Hepatocyte (in vitro differentiated cells): ENCODE measurements at places on chromosomes 7 and 10. TPM values are rescaled to one million over a fixed set of nuclear protein-coding genes. Genes with fewer than 3 reads are reported as not detected.

- no peaks in the 10 kb centered on the region for H3K36me3 ChIP-seq
- no peak overlapping the region for H3K27ac ChIP-seq
- H3K27me3 ChIP-seq, result no peaks in the 10 kb centered on the region
- no peaks in the 10 kb centered on the region for H3K4me1 ChIP-seq
- no peak overlapping the region for H3K4me3 ChIP-seq
Measured at GRCh38 chr7:65471587-65471986, 97.9 kb downstream of the ZNF92 start.

DNA sequence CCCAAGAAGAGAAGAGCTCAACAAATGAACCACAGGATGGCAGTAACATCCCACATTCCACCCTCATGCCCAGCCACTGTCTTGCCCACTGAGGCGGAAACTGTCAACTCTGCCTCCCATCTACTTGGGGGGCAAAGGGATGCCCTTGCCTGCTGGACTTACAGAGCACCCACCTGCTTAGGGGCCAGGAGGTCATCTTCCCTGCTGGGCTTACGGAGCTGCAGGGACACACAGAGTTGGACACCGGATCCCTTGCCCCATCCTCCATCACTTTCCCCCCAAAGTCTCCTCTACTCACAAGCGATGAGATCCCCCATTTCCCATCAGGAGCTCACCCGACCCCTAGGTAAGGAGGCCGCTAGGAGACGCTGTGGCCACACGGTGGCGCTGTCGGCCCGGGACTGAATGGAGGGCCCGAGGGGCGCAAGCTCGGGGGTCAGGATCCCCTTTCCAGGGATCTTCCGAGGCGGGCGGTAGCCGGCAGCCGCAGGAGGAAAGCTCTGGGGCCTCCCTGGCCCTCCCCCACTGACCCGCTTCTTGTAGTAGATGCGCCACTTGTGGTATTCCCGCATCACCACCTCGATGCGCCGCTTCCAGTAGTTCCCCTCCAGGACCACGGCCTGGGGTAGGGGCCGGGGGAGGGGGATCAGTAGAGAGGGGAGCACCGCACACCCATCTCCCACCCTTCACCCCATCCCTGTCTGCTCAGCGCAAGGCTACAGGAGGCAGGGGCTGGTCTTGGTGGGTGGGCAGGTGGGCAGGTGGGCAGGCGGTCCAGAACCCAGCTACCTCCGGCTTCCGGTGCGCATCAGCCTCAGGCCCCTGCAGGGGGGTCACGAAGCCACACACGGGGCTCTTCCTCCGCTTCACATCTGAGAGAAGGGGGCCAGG is 17.3 kb downstream of the MLXIPL start:
- peak; percentile 77 for DNase-seq
- no peak overlapping the region for H3K27ac ChIP-seq
- H3K4me3 ChIP-seq, result no peak overlapping the region

DNA sequence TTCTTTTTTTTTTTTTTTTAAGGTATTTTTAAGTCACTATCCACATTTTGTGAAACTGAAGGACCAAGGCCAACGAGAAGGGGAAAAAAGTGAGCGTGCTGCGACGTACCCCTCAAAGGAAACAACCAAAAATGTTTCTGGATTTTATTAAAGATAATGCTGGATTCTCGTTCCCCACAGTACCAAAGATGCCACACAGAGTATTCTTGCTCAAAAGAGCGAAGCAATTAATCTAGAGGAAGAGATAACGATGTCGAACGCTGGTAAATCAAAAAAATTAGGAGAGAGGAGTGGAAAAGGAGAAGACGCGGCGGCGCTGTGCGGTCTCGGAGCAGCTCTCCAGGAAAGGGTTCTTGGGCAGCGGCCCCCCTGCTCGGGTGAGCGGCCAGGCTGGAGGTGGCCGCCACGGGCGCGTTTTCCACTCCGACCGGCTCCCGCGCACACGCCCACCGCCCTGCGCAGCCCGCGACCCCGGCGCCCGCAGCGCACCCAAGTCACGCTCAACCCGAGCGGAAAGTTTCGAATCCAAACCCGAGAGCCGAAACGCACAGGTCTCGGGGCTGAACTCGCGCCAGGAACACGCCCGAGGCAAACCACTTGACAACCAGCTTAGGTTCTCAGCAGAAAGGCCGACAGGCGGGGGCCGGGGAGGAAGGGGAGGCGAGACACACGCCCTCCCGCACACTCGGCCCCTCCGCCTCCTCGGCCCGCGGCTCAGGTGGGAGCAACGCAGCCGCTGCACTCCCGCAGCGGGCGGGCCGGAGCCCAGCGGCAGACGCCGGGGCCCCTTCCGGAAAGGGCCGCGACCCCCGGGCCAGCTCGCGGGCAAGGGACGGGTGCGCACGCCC is 989 bp downstream of the SRPK2 start:
- peak overlapping the region; percentile 100 for H3K4me3 ChIP-seq
- peak; percentile 68 for DNase-seq
- peak overlapping the region; percentile 52 for H3K27ac ChIP-seq
- H3K27me3 ChIP-seq, result no peaks in the 10 kb centered on the region
- H3K36me3 ChIP-seq, result no peaks in the 10 kb centered on the region
- H3K4me1 ChIP-seq, result peaks cover 10% of the 10 kb centered on the region

DNA sequence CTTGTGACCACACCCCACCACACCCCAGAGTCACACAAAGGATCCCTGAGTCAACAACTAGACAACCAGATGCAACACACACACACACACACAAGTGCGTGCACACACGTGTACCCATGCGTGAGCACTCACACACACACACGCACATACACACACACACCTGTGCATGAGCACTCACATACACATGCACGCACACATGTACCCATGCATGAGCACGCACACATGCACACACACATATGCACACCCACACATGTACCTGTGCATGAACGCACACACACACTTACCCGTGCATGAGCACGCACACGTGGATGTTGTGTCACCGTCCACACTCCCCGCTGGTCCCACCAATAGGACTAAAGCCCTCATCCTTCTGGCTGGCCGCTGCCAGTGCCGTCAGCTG is 60.4 kb downstream of the HTR5A start:
- DNase-seq, result no peak
- peaks cover 4% of the 10 kb centered on the region for H3K4me1 ChIP-seq
- no peak overlapping the region for H3K27ac ChIP-seq
- no peaks in the 10 kb centered on the region for H3K36me3 ChIP-seq
- no peak overlapping the region for H3K4me3 ChIP-seq

DNA sequence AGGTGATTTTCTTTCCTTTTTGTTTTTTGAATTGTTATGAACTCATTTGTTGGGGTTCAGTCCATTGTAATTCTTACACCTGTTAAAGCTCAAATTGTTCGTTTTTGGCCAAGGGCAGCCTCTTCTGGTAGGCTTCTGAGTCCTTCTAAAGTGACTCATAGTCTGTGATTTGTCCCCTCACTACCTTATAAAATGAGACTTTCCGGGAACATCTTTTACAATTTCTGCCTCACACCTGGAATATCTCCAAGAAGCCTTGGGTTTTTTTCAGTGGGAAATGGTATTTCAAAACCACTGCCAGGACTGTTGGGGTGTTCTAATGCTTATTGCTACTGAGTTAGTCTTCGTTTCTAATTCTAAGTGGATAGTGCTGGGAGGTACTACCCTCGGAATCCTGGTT is 56.7 kb downstream of the BMPR1A start:
- DNase-seq, result no peak
- no peak overlapping the region for H3K27ac ChIP-seq
- no peaks in the 10 kb centered on the region for H3K27me3 ChIP-seq
- no peak overlapping the region for H3K4me3 ChIP-seq
- no peaks in the 10 kb centered on the region for H3K4me1 ChIP-seq

DNA sequence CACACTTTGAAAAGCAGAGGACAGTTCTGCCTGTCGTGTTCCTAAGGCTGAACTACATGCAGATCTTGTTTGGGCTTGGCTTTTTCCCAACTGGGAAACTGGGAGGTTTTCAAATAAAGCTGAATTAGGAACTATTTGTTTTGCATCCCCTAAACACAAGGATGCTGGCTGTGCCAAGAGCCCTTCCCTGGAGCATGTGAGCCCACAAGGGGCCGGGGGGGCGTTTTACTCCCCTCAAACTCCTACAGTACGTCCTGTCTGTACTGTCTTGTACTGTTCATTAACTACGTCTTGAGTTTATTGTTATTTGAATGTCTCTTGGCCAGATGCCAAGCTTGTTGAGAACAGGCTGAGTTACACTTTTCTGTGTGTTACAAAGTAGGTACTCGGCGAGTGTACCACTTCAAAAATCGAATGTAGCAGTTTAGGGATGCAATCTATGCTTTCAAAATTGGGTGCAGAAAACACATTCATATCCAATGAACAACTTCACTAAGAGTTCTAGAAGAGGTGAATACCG is 94.9 kb downstream of the GFRA1 start:
- no peak overlapping the region for H3K27ac ChIP-seq
- no peaks in the 10 kb centered on the region for H3K27me3 ChIP-seq
- H3K36me3 ChIP-seq, result no peaks in the 10 kb centered on the region
- H3K4me1 ChIP-seq, result no peaks in the 10 kb centered on the region
- peak; percentile 19 for DNase-seq

RSU1 gene
- total RNA-seq, result 36.7 and 37.0 TPM in 2 replicates
